ENCODE measurements at places on chromosomes 6 and 20.

DNA sequence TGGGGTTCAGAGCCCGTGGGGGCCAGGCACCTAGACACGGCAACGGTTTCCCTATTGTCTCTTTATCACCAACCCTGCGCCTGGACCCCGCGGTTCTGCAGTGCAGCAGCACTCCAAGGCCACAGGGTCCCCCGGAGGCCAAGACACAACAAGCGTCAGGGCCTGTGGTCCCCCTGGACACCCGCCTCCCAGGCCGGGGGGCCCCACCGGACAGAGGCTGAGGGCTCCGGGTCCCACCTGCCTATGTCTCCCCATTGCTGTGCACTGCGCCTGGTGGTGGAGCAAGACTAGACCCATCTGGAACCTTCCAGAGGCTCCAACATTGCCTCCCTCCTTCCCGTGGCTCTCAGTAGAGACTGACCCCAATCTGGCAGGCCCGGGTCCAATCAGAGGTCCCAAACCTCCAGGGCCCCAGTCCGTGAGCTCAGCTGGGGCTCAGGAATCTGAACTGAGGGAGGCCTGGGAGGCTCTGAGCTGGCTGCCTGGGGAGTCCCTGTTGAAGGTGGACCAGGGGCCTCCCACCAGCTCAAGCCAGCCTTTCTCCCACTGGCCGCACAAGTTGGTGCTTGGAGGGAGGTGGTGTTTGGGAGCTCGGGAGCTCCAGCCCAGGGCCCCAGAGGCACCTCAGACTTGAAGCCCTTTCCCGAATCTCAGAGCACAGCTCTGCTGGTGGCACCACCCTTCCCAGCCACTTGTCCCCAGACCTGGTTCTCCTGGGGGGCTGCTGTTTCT, 8.8 kb downstream of the GATA5 start:
- no peak for DNase-seq

DNA sequence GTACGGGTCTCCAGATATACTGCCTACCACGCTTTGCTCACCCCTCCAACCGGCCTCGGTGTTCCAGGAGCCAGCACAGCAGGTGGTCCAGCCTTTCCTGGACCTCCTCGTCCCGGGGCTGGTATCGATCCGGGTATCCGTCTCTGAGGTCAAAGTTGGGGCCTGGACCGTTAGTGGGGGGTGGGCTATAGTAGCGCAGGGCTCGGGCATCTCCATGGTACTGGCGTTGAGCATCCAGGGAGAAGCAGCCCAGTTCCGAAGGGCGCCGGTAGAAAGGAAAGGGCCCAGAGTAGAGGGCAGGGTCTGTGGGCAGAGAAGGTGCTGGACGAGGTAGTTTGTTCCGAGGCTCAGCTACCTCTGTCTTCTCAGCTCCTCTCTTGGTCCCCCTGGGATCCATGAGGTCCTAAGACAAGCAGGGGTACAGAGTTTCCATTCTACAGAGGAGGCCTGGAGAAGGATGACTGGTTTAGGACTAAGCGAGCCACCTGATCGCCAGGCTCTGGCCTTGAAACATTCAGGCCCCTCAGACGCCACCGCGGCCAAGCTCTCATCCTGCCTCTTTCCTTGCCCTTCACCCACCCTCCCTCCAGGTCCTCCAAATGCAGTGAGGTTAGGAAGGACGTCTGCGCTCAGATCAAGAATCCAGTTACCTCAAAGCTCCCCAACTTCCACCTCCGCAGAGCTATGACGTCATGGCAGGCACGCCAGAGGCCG, 502 bp downstream of the DXO start:
- no peak for DNase-seq

GRCh38 chr20:13800728-13801134, 15.9 kb downstream of the NDUFAF5 start:
- DNase-seq = no peak

DNA sequence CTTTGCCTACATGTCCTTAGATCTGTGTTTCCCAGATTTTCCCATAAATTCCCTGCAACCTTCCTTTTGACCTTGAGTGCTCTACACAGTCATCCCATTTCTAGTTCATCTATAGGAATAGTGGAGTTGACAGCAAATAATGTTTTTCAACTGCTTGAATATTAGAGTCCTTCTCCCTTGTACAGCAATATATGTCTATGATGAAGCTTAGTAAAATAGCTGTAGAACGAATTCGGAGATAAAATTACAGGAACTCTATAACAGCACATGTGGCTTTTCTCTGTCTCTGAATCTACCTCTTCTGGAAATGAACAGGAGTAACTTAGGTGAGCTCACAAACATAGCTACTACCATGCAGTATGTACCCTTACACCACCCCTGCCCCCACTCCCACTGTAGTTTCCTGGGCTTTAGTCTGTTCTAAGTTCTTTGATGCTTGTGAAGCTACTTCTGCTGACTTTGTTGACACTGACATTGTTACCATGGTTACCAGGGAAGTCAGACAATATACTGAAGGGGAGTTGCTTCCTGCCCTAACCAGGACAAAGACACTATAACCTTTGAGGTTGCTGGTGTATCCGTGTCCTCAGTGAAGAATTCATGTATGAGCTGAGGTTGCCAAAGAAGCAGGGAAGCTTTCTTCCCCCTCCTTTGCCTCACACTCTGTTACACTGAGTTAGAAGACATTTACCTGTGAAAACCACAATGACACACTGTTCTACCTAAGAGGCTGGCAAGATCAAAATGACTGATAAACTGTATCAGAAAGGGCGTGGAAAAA, 35.8 kb upstream of the SHLD1 start:
- DNase-seq = no peak

Measured in SW 1271 (cell line).